ENCODE measurements at places on chromosomes 7 and 10.

DNA sequence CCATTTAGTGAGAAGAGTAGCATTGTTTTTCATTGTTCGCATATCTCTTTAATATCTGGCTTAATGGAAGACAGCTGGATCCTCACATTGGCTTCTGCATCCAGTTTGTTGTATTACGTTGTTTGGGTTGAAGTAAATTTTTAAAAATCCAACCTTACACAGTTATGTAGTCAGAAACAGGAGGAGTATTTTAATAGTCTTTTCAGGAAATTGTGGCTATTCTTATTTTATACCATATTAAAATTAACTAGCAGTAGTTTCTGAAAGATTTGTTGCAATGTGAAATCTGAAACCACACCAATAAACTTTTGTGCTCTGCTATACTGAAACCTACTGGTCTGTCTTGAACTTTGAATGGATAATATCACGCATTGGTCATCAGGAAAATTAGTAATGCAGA lies 27.9 kb downstream of the MYPN start:
- no peak for DNase-seq

DNA sequence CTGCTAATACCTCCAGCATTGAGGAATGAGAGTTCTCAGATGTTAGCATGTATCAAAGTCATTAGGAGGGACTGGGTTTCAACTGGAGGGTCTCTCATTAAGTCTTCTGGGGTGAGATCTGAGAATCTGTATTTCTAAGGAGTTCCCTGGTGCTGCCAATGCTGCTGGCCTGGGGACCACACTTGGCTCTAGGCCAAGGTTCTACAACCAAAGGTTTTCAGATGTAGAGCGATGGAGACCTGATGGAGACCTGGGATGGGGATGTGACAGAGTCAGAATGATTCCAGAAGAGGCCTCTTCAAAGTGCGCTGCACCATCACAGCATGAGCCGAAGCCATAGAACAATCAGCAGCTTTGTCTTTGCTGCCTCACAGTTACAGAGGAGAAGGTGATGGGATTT lies 27.2 kb downstream of the ST8SIA6 start:
- no peak for DNase-seq

- no peak for DNase-seq
Observed at GRCh38 chr10:20007426-20007825, 191.2 kb downstream of the PLXDC2 start.

DNA sequence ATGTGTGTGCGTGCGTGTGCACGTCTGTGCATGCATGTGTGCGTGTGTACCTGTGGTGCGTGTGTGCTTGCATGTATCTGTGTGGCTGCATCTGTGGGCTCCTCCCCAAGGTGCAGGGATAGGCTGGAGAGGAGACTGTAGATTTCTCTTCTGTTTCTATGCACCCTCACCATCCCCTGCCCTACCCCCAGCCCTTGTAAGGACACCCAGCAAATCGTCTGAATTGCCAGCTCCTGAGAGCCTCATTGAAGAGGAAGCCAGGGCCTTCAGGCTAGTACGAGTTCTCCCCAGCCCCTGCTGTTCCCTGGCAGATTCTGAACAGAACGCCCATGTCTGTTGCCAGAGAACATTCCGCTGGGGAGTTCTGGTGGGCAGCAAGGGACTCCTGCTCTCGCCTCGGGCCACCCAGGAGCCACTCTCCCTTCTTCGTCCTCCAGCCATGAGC lies 17.0 kb upstream of the TRIM8 start:
- no peak for DNase-seq

DNA sequence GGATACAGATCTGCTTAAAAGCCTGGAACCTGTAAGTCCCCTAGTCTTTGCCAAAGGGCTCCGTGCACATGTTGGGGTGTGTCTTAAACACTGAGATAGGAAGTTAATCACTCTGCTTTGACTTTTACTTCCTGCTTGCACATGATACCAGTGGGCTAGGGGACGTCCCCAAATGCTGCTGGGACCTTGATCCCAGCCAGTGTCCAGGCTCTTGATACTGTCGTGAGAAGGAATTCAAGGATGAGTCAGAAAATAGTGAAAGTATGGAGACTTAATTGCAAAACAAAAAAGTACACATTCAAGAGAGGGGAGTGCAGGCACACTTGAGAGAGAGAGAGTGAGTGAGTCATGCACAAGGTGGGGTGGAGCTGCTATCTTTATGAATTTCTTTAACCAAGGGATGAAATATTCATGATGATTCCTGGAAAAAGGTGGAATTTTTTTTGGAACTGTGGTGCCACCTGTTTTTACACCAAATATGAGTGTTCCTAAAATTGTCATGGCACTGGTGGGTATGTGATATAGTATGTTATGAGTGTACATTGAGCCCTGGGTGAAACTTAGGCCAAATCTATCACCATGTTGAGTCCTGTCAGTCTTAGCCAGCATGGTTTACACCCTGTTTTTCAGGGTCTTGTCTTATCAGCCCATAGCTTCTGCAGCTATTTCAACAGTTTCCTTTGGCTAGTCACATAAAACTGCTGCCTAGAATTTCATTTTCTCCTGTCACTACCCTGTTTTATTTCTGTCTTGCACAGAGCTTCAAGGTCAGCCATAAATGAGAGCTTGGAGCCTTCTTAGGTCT lies 88.3 kb upstream of the CYP26C1 start:
- no peak for DNase-seq

DNA sequence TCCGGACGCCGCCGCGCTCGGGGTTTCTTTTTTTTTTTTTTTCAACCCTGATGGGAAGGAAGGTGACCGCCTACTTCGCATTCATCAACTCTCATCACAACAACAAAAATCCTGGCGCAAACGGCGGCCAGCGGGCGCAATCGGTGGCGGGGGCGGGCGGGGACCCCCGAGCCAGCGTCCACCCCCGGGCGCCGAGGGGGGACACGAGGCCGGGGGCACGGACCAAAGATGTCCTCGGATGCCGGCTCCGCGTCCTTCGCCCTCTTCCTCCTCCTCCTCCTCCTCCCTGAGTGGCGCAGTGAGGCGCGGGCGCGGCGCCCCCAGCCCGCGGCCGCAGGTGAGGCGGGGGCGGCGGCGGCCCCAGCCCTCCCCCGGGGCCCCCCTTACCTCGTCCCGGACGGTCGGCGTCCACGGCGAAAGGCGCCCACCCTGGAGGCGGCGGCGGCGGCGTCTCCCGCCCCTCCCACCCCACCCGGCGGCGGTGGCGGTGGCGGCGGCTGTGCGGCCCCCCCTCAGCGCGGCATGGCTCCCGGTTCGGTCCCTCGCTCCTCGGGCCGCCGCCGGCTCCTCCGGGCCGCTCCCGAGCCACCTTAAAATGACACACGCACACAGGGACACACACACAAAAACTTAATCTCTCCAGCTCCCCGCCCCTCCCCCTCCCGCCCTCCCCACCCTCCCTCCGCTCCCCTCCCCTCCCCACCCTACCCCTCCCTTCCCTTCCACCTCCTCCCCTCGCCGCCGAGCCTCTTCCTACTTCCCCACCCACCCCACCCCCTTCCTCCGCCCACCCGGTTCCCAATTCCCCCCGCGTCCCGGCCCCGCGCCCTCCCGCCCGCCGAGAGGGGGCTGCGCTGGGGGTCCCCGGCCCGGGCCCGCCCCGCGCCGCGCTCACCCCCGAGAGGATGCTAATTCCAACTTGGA lies at the start of gene CTBP2:
Gene CTBP2 (minus strand): TSS at position 632 of the 924 bp plus-strand sequence.
- no peak for DNase-seq

- no peak for DNase-seq
Observed at GRCh38 chr7:25886387-25887240, 265.4 kb upstream of the NFE2L3 start.

DNA sequence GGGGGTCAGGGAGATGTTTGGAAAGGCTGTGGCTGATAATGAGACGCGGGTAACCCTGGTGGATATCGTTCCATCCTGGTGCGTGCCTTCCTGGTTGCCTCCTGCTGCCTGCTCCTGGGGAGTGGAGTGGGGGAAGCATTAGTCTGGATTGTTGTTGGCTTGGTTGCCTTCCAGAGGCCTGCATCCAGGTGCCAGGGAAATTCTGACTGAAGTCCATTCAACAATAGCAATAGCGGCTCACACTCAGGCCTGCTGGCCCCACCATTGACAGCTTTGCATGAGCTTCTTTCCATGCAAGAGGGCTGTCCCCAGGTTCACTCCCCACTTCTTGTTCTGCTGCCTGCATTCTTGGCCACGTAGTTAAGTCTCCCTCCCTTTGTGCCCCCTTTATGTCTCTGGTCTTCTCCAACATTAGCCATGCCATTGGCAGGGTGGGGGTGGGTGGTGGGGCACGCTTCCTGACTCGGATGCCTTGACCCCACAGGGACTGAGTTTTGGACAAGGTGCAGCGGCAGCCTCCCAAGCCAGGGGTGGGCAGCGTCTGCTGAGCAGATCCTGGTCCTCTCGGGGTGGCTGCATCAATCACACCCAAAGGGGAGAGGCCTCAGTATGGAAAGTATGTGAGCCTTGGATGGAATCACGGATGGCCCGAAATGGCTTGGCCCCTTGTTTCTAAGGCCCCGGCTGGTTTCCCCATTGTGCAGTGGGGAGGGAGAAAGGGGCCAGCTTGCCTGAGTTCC lies 150.2 kb downstream of the GRK5 start:
- DNase-seq, result no peak

- no peak for DNase-seq
Observed at GRCh38 chr10:112532189-112532588, 85.2 kb downstream of the VTI1A start.

- DNase-seq, result no peak
Observed at GRCh38 chr10:30493609-30494530, 59.9 kb downstream of the MAP3K8 start.

DNA sequence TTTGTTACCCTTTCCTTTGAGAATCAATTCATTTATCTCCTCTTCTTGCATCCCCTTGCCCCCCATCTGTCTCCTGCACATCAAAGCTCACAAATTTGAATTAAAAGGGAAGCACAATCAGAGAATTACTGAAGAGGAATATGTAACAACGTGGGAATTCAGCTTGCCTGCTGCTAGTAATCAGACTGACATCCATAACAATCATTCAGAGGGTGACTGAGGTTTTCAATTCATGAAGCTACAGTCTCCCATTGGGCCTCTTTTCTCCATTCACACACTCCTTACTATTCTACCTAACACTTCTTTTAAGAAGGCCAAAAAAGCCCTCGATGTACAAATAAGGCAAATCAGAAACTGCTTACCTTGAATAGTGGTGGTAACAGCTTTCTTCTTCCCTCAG lies 24.3 kb upstream of the DNA2 start:
- no peak for DNase-seq

DNA sequence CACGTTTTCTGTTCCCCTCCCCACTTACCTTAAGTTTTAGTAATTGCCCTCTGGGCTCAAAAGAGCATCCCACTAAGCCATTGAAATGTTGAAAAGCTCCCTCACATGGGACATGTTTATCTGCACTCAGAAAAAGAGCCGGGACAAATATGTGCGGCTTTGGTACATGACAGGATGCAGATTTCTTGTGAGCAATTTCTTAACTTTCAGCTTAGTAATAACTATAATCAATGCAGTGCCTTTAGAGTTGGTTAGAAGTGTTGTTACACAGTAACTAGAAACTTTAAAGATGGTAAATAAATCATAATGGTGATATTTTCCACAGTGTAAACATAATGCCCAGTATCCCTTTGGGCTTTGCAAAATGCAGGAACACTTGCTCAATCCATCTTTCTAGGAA lies 89.2 kb downstream of the ZNF365 start:
- no peak for DNase-seq

DNA sequence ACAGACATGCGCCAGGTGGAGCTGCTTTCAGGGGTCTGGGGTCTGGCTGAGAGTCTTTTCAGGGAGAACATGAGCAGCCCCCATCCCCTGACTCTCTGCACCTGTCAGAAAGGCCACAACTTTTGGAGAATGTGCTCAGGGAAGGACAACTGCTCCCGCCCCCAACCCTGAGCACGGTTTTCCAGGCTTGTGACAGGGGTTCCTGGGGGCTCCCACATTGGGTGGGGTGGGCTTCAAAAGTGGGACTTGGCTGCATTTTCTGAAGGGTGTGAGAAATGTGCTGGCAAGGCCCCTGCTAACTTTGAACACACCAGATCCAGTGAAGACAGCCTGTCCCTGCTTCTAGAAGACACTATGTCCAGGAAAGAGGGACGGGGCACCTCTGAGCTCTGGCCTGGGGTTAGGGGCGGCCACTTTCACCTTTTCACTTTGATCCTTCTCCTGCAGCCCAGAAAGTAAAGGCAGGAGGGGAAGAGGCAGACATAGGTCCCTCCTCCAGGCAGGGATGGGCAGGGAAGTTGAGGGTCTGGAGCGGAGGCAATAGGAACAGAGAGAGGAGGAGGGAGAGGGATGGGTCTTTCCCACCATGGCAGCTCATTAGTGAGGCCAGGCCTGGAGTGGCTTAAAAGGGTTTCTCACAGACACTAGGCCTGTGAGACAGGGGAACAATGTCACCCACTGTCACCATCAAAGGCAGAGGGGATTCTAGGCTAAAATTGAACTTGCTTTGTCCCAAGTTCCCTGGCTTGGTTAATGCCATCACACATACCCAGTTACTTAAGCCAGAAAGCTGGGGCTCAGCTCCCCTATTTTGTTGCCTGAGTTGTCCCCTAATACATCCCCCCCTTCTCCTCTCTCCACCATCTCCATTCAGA lies 1.5 kb downstream of the KCP start:
- no peak for DNase-seq

- DNase-seq, result no peak
Observed at GRCh38 chr7:69751026-69751425, 152.8 kb downstream of the AUTS2 start.

DNA sequence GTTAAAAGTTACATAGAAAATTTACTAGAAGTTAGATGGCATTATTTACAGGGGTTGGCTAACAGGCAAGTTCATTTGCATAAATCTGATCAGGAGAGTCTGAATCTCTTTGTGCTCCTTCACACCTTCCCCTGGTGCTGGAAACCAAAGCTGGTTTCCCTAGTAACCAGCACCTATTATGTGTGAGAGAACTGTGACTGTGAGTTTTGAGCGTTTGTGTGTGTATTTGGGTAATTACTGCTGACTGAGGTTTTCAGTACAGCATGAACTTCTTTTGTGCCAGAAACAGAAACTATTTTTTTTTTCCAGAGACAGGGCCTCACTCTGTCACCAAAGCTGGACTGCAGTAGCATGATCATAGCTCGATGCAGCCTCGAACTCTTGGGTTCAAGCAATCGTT lies 10.3 kb upstream of the IFIT1B start:
- no peak for DNase-seq

GRCh38 chr7:111752022-111752582 lies 189.8 kb upstream of the IMMP2L start:
- peak; percentile 50 for DNase-seq

- DNase-seq, result no peak
Observed at GRCh38 chr10:86165666-86166065, 200.9 kb downstream of the GRID1 start.

DNA sequence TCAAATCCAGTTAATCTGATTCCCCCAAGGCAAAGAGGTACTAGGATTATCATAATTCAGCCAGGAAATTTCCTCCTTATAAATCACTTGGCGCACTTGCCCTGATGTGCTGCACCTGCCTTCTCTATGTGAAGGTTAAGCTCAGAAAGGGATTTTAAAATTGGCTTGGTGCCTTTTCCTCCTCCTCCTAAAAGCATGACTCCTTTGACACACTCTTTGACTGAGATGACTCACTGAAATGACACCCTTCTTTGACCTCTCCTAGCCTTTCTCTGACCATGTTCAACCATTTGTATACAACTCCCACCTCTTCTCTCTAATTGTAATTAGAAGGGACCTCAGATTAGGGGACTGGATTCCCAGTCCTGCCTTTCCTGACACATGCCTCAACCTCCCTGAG lies 46.5 kb downstream of the ABLIM1 start:
- DNase-seq, result no peak

- no peak for DNase-seq
Observed at GRCh38 chr10:58347967-58348366, 13.2 kb downstream of the UBE2D1 start.

- no peak for DNase-seq
Observed at GRCh38 chr10:48242171-48242904, 32.2 kb downstream of the FRMPD2 start.

- no peak for DNase-seq
Observed at GRCh38 chr10:61465901-61466632, 12.9 kb upstream of the TMEM26 start.

- DNase-seq, result no peak
Observed at GRCh38 chr10:131881104-131881880, 19.5 kb upstream of the PPP2R2D start.

Data from activated CD4-positive, alpha-beta T cell treated with anti-CD3 and anti-CD28 coated beads for 24 hours (primary cell).